ENCODE measurements at places on chromosomes 16 and 17. TPM values are rescaled to one million over a fixed set of nuclear protein-coding genes. Genes with fewer than 3 reads are reported as not detected.

DNA sequence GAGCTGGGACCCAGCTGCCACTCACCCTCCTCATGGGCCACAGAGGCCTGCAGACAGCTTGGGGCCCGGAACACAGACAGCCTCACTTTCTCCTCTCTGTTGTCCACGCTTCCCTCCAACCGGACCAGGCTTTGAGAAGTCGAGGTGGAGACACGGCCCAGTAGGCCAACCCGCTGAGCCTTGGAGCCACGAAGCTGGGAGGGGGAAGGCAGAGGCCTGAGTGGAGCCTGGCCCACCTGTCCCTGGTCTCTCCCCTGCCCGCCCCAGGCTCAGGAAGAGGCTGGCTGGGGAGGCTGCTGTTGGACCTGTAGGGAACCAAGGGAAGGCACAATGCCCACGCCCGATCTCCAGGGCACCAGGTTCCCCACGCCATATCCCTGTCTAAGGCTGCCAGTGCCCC, 48.1 kb downstream of the RMI2 start:
- DNase-seq: no peak

Gene ANKS3
- 55.9 TPM for total RNA-seq

DNA sequence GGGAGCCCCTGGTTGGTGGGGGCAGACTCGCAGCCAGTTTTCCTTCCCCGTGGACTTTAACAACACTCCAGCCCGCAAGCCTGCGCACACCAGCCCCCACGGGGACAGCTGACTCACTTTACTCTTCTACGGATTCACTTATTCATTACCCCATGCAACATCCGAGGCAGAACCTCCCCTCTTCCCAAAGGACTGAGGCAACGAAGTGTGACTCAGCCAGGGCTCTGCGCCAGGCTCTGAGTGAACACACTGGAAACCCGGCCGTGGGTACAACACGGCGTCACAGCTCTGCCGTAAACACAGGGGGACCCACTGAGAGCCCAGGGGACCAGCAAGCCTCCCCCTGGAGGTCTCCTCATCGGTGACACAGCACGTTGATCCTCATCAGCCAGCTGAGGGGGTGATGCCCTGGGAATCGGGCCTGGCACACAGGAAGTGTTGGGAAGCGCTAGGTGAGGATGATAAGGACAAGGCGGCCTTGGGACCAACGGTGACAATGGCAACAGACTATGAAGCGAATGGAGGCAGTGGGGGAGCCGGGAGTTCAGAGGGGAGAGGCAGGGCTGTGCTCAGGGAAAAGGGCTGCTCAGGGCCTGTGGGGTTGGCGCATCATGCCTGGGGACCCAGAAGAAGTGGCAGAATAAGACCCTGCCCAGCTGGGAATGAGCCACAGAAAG, 14.6 kb downstream of the COTL1 start:
- DNase-seq: peak; percentile 89

DNA sequence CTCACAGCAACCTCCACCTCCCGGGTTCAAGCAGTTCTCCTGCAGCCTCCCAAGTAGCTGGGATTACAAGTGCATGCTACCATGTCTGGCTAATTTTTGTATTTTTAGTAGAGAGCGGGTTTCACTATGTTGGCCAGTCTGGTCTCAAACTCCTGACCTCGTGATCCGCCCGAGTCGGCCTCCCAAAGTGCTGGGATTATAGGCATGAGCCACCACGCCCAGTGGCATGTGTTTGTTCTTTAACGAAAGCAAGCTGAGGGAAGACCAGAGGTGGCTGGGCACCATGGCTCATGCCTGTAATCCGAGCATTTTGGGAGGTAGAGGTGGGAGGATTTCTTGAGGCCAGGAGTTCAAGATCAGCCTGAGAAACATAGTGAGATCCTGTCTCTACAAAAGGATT, 18.1 kb downstream of the TNFRSF13B start:
- no peak for DNase-seq

GRCh38 chr17:9928601-9929333, 23.7 kb upstream of the RCVRN start:
- no peak for DNase-seq

Gene CHST4
- total RNA-seq: not detected

- DNase-seq: no peak
Measured at GRCh38 chr16:29791845-29792807, 1.6 kb downstream of the KIF22 start.

DNA sequence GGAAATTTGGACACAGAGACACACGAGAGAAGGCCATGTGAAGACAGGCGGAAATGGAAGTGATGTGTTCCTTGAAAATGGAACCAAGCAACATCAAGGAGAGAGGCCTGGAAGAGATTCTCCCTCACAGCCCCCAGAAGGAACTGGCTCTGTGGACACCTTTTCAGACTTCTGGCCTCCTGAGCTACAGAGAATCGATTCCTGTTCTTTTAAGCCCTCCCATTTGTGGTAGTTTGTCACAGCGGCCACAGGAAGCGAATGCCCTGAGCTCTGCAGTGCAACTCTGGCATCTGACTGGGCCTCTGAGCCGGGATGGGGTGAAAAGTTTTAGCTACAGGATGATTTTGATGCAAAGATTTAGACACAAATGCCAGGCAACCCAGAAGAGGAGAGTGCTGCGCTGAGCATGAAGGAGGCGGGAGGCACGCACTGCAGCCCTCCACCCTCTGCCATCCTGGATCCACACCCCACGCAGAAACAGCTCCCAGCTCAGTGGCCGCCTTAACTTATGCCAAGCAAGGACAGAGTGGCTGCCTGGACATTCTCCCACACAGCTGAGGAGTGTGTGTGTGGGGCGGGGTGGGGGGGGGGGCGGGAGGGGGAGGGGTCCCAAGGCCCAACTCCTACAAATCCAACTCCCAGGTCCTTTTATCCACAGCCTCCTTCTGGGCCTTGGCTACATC, 2.2 kb downstream of the TIMP2 start:
- no peak for DNase-seq

DNA sequence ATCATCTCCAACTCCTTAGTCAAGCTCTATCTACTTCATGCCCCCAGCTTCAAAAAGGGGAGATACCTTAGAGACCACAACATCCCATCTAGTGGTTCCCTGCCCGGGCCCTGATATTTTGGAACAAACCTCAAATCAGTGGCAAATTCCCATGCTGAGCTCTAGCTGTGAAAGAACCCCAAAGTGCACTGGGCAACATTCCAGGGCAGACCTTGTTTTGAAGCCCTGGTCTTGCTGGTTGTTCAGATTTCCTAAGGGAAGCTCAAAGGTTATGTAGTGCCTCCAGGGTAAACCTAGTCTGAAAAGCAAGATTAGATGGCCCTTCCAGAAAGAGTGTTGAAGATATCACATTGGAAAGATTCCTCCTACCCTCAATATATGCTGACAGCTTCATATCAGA, 16.3 kb downstream of the FAM117A start:
- no peak for DNase-seq

Gene ZG16
- total RNA-seq: 0.21 TPM

Gene TBC1D28
- total RNA-seq: not detected

GRCh38 chr16:1094124-1094479, 1.9 kb downstream of the C1QTNF8 start:
- no peak for DNase-seq

Gene ARHGAP44
- total RNA-seq: 19.3 TPM

GRCh38 chr16:54116124-54116655, 170.4 kb downstream of the IRX3 start:
- DNase-seq: no peak

DNA sequence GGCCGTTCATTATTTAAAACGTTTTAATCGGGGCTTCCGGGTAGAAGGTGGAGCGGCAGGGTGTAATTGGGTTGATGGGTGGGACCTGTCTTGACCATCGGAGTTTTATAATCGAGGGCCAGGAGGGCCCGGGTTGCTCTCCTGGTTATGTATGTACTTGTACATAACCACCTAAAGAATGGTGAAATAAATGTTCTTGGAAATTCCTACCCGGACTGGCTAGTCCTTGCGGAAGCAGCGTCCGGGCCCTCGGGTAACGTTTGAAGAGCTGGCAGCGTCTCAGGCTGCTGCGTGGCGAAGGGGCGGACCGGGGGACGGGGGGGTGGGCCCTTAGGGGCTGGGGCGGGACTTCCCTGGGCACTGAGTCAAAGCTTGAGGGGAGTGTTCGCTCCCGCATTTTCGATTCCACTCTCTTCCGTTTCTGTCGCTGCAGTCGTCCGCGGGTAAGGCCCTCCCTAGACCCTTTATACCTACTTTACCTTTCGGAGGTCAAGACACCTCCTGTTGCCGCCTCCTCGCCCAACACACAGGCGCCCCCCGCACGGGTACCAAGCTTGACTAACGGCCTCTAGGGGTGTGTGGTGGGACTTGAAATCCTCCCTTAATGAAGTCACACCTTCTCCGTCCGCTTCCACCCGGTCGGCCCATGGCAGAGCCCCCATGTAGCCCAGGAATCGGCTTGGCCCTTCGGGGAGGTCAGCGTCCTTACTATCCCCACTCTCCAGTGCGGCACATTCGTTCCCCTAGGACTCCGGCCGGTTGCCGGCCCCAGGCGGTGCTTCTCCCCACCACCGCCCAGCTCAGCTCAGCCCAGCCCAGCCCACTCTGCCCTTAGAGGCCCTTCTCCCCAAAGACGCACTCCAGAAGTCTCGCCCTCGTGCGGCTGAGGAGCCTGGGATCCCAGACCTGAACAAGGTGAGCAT, at the start of gene TMEM106A:
Gene TMEM106A (plus strand): TSS at position 396 of the 923 bp plus-strand sequence. CDS start 1,167 bp downstream, outside the sequence.
- DNase-seq: peak; percentile 89

Gene ZNF469
- total RNA-seq: 3.0 TPM

DNA sequence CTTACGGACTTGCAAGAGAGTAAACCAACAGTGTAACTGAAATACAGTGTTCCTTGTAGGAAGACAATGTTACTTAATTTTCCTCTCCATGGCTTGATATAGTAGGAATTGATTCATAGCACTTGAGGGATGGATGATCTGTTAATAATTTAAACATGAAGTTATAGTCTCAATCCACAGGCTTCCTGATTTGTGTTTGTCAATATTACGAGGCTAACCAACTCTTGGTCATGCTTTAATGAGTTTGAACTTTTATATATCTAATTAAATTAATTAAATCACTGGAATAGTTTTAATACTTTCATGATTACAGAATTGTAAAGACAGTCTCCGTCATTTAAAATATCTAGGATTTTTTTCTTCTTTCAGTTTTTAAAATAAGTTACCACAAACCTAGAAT, 112.0 kb upstream of the HAS3 start:
- no peak for DNase-seq

GRCh38 chr16:66270333-66270927, 96.1 kb upstream of the CDH5 start:
- peak; percentile 74 for DNase-seq

Gene EVPLL
- not detected for total RNA-seq

DNA sequence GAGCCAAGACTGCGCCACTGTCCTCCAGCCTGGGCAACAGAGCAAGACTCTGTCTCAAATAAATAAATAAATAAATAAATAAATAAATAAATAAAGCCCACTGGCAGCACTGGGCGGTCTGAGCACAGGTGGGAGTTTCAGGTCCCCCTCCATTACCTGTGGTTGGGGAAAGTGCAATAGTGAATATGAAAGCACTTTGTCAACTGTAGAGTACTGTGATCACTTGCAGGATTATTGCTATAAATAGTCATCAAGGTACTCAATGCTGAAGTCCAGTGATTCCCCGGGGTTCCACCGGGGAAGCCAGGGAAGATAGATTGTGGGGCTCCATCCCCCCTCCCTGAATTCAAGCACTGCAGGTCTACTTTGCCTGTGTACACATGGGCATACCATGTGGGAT, 42.7 kb upstream of the CPNE2 start:
- no peak for DNase-seq

GRCh38 chr16:87713451-87714229, 52.1 kb downstream of the KLHDC4 start:
- DNase-seq: no peak

Gene ZNF768
- total RNA-seq: 18.9 TPM

- no peak for DNase-seq
Measured at GRCh38 chr16:81635063-81635937, 143.8 kb upstream of the PLCG2 start.

DNA sequence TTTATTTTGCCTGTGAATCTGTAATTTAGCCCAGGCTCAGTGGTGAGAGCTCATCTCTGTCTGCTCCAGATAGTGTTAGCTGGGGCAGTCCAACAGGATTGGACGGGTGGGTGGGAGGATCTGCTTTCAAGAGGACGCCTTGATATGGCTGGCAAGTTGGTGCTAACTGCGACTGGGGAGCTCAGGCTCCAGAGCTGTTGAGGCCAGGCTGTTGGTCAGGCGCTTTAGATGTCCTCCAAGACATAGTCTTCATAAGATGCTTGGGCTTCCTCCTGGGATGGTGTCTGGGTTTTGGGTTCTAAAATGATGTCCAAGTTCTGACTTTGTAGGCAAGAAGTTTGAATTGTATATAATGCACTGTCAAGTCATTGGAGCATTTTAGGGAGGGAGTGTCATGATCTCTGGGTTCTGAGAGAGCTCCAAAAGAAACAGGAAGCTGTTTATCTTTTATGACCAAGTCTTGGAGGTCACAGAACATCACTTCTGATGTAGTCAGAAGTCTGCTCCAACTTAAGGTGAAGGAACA, 12.8 kb upstream of the PCTP start:
- no peak for DNase-seq

GRCh38 chr16:4290236-4290830, 17.5 kb upstream of the TFAP4 start:
- DNase-seq: no peak

Gene TEKT1
- not detected for total RNA-seq

Gene NTN3
- total RNA-seq: not detected

Gene COPRS
- 92.1 TPM for total RNA-seq

- no peak for DNase-seq
Measured at GRCh38 chr17:81479175-81480071, 33.2 kb downstream of the ACTG1 start.

- DNase-seq: no peak
Measured at GRCh38 chr16:27745348-27745747, 195.4 kb downstream of the KATNIP start.

Gene ZNF423
- 42.9 TPM for total RNA-seq

DNA sequence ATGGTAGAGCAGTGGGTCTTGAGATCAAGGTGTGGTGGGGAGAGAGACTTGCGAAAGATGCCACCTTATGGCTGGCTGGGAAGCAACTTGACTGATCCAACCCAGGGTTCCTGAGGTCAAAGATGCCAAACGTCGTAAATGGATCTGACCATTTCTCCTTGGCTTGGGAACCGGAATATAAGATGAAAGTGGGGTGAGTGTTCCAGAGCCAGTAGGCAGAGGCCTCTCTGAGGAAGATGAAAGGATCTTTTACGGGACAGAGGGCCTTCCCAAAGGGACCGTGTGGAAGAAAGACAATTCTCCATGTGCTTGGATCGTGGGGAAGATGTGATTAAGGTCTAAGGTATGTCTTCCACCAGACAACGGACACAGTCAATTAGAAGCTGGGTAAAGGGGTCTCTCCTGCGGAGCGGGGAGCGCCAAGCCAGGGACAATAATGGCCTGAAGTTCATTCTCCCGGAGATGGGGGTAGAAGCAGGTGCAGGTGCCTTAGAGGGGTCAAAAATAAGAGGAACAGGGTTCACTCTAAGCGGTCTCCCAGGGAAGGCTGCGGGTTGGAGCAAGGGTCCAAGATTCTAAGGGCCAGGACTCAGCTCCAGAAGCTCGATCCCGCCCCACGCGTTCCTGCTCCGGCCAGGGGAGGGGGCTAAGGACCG, 800 bp downstream of the FXR2 start:
- DNase-seq: no peak

Gene RCVRN
- not detected for total RNA-seq

- no peak for DNase-seq
Measured at GRCh38 chr16:67384778-67385510, 8.4 kb downstream of the TPPP3 start.

Gene KRTAP4-8
- total RNA-seq: not detected

Gene TBX2
- total RNA-seq: 100 TPM

Gene CLEC19A
- not detected for total RNA-seq

Data from ascending aorta (tissue), 2 donors.